ENCODE measurements at places on chromosomes 7 and 10.
A peak's percentile ranks its signal among the peaks of the same experiment; 100 is the strongest.

GRCh38 chr7:24368161-24368560 is 84.2 kb downstream of the NPY start:
- DNase-seq = no peak

DNA sequence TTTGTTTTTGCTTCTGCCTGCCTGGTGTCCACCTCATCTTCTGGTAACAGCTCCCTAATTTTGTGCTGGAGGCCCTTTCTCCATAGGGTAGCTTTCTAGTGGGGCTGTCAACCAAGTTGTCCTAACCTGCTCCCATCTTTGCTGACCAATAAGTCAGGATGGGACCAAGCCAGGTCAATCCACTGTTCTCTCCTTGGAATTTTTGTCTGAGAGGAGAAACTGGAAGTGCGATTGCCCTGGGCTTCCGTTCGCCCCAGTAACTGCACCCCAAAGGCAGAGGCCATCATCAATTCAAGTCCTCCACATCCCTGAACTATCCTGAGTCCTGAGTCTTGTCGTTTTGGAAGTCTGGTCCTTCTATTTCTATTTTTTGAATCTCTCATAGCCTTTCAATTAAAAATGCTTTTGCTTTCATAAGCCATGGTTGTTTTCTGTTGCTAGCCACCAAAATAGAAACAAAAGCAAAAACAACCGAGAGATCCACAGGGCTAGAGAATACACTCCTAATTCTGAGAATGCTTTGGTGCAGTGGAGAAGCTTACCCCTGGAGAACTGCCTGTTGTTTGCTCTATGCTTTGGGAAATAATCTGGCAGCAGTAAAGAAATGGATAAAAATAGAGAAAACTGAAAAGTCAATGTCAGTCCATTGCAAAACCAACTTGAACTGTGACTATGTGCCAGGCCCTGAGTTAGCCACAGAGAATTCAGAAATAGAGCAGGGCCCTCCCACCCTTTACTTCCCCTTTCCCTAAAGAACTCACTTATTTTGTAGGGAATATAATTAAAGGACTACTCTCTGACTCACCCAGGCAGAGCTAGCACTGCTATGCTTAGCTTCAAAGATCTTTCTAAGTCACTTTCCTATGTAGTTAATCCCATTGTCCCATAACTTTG is 368.1 kb downstream of the CXCL12 start:
- no peak for DNase-seq

- DNase-seq = no peak
Observed at GRCh38 chr10:109969760-109970346, 37.9 kb upstream of the ADD3 start.

DNA sequence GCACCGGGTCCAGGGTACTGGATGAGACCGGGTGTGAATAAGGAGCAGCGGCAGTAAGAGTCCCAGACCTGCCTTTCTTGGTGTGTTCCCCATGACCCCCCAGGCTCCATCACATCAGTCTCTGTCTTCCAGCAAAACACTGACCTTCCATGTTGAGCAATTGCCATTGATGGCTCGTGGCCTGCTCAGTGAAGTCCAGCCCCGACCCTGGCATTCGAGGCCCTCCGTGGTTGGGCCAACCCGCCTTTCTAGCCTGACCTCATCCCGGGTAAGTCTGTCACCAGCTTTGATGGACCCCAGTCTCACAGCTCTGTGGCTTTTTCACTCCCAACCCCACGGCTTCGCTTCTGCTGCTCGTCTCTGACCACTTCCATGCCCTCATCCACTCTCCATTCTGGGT is 6.4 kb downstream of the MMP21 start:
- DNase-seq = no peak

DNA sequence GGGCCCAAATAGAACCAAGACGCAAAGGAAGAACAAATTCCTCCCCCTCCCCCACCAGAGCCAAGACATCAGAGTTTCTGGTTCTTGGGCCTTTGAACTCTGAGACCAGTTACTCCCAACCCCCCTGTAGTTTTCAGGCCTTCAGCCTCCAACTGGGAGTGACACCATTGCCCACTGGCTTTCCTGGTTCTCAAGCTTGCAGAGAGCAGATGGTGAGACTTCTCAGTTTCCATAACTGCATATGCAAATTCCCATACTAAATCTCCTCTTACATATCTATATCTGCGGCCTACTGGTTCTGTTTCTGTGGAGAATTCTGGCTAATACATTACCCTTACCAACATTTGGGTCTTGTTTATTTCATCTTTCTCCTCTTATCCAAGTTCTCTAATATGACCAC is 762.9 kb downstream of the GRM8 start:
- no peak for DNase-seq

GRCh38 chr7:36096460-36097095 is 56.5 kb upstream of the EEPD1 start:
- no peak for DNase-seq

DNA sequence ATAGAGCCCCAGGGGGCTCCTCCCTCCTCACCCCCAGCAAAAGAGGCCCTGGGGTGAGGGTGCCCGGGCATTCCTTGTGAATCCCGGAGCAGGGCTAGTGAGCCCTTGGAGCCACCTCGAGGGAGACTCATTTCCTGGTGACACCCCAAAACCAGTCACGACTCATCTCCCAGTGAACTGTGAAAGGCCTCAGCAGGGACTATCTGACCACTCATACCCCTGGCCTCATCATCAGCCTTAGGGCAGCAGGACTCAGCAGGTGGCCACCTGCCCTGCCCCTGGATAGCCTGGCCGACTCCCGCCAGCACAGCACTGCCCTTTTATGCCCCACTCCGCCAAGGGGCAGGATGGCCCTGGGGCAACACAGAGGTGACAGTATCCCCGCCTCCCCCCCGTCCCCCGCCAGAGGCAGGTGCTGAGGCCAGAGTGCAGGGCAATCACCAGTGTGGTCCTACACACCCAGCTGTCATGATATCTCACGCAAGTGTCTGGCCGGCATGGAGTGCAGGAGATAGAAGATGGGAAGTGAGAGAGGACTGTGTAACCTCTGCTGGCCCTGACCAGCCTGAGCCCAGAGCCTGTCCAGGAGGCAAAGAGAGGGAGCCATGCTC is 3.2 kb downstream of the SNCG start:
- DNase-seq = no peak

- DNase-seq = no peak
Observed at GRCh38 chr10:14728346-14728745, 46.4 kb downstream of the FAM107B start.

DNA sequence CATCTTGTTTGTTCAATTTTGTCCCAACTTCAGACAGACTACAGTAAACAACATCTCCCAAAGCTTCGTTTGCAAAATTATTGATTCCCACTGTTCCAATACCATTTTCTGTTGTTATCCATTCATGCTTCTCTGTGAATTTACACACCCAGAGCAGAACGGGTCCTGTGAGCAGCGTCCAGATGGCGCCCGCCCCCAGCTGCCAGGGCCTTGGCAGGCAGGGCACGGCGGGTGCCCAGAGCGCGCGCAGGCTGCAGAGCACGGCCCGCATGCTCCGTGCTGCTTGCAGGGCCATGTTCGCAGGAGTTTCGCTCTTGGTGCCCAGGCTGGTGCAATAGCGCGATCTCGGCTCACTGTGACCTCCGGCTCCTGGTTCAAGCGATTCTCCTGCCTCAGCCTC is 32.5 kb upstream of the SEPTIN7 start:
- DNase-seq = no peak

- DNase-seq = no peak
Observed at GRCh38 chr10:127702271-127702670, 34.7 kb upstream of the FOXI2 start.

- DNase-seq = no peak
Observed at GRCh38 chr10:35889971-35890675, 248.0 kb upstream of the FZD8 start.

- DNase-seq = no peak
Observed at GRCh38 chr7:22183522-22184280, 173.3 kb downstream of the RAPGEF5 start.

DNA sequence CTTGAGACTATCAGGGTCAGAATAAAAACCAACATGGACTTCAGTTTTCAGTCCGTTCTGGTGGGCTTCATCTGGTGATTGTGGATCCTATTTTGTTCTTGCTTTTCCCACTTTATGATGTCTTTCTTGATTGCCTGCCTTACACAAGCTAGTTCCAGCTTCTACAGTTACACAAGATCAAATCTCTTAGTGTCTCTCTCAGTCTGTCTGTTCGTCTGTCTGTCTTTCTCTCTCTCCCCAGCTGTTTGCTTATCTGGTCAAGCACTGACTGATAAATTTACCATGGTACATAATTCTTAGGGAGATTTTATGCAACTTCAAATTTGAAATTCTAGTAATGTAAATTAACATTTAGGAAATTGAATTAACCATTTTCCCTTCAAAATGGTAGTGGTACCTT is 35.8 kb downstream of the TAX1BP1 start:
- DNase-seq = no peak

DNA sequence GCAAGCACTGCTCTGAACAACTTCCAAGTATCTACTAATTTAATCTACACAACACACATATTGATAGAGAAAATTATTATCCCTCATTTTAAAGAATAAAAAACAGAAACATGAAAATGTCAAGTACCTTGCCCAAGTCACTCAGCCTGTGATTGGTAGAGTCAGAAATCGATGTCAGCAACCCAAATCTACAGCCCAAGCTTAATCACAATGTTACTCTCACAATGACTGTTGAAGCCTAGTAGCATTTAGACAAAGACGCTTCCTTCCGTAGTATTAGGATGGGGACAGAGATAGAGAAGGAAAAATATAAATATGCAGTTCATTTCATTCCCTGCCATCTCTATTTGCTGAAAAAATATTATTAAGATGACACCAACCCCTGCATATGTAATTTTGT is 242.5 kb downstream of the ELMO1 start:
- no peak for DNase-seq

- DNase-seq = no peak
Observed at GRCh38 chr7:103114576-103115008, 34.3 kb downstream of the NAPEPLD start.

- peak; percentile 13 for DNase-seq
Observed at GRCh38 chr10:36534471-36535002, 590.9 kb upstream of the ANKRD30A start.

DNA sequence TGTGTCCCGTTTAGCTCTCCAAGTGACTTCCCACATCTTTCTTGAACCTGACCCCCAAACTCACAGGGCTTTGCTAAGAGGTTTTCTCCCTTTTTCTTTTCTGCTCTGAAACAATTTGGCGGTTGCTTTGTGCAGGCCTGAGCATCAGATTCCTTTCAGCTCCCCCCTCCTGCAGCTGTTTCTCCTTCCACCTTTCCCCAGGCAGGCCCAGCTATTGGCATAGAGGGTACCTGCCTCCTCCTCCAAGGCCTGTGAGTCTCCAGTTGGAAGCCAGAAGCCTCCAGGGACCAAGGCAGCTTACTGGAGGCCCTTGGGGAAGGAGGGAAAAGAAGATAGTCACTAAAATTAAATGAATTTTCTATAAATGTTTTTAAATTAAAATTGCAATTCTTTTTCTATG is 7.7 kb downstream of the VAX1 start:
- no peak for DNase-seq

- DNase-seq = no peak
Observed at GRCh38 chr10:78849115-78849514, 219.7 kb upstream of the ZMIZ1 start.

- DNase-seq = no peak
Observed at GRCh38 chr10:69367469-69367868, 49.2 kb downstream of the TACR2 start.

DNA sequence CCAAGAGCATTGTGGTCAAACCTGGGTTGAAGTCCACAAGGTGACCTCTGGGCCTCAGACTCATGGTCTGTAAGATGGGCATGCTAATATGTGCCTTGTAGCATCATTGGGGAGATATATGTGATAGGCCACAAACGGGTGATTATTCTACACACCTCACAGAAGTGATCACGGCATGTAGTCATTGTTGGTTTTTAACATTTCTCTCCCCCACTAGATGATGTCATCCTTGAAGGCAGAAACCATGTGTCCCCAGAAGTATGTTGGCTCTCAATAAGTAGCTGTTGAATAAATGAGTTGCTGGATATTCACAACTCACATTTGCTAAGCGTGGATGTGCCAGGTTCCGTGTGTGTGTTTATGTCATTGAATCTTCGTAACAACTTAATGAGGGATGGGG is 42.4 kb downstream of the GATA3 start:
- no peak for DNase-seq

DNA sequence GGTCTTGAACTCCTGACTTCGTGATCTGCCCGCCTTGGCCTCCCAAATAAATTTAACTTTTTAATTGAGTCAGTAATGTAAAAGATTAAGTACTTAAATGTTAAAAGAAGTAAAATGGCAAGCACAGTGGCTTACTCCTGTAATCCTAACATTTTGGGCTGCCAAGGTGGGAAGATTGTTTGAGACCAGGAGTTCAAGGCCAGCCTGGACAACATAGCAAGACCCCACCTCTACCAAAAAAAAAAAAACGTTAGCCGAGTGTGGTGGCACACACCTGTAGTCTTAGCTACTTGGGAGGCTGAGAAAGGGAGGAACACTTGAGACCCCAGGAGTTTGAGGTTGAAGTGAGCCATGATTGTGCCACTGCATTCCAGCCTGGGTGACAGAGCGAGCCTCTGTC is 26.1 kb downstream of the PHTF2 start:
- no peak for DNase-seq

- DNase-seq = no peak
Observed at GRCh38 chr10:11901833-11902475, 78.8 kb downstream of the PROSER2 start.

- no peak for DNase-seq
Observed at GRCh38 chr10:56178210-56178609, 182.8 kb downstream of the ZWINT start.

DNA sequence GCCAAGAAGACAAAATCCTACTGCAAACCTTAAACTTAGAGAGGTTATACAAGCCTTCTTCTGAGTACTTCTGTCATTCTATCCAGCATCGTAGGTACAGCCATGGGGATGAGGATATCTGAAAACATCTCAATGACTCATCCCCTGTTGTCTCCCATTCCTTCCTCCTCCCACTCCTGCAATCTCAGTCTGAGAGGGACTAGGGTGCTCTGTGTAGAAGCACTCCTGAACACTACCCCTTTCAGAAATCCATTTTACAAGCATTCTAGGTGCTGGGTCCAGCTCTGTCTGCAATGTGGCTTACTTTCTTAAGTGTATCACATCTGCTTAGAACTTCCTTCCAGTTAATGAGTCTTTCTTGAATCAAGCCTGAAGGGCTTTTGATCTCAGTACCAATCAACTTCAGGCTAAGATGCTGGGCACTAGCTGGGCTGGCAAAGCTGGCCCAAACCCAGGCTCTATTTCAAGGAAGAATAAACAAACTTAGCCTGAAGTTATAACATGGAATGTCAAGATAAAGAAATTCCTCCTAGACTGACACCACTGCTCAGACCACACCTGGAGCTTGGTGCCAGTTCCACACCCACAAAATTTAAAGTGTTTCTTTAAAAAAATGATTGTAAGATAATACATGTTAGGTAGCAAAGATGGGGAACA is 270.3 kb upstream of the AOAH start:
- no peak for DNase-seq

GRCh38 chr7:147509035-147509501 is 1081.5 kb upstream of the C7orf33 start:
- no peak for DNase-seq

DNA sequence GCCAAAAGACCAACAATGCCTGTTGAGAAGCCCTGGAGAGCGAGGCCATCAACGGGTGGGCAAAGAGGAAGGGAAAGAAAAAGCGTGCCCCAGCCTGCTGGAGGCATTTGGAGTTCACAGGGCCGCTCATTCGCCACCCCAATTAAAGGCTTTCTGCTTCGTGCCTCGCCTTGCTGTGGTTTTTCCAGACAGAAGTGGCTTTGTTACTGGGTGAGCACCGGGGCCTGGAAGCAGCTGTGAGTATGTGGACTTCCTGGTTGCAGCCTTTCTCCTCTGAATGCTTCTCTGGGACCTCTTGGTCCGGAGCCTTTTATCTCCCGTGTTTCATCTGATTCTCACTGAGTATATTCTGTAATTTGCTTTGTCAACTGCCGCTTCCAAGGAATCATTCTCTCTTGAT is 118.1 kb upstream of the EGR2 start:
- DNase-seq = no peak

All from GM19239 (cell line).